Upper lobe of right lung (tissue), 1 donor: ENCODE measurements at places on chromosomes 4 and X. TPM values are rescaled to one million over a fixed set of nuclear protein-coding genes. Genes with fewer than 3 reads are reported as not detected.

Gene SMIM10
- total RNA-seq, result 5.2 TPM

- no peak overlapping the region for H3K4me3 ChIP-seq
- DNase-seq, result no peak
- H3K27me3 ChIP-seq, result no peaks in the 10 kb centered on the region
- peak overlapping the region; percentile 36 for H3K27ac ChIP-seq
- no peaks in the 10 kb centered on the region for H3K4me1 ChIP-seq
These were observed 127.2 kb upstream of the RPS6KA3 start for GRCh38 chrX:20393944-20394343.

Gene TMEM154
- total RNA-seq, result 12.7 TPM

DNA sequence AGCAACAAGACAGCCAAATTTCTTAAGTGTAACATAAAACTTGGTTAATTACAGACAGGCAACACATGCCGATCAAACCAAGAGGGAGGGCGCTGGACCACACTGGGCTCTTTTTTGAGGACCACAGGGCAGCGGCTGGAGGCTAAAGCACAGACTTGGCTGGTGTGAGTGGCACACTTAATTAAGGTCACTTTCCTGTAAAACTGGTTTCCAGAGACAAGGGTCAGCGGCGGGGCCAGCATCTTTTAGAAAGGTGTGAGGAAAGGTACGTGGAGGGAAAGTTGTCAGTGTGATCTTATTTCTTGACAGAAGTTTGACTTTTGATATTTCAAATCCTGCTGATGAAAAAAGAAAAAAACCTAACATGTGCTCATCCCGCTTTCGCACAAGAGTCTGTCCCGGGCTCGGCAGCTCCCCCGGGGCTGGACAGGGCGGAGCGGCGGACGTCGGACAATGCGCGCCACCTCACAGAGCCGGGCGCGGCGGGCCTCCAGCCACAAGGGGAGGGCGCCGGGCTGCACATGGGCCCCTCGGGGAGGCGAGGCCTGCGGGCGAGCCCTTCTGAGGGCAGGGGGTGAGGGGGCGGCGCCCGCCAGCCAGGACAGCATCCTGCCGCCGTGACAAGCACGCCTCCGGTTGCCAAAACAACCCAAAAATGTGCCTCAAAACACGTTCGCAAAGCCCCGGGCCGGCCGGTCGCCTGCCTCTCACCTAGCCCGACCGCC is 660 bp upstream of the HSPA4L start:
- DNase-seq, result peak; percentile 76
- H3K27ac ChIP-seq, result peak overlapping the region; percentile 44
- peak overlapping the region; percentile 59 for H3K4me3 ChIP-seq
- H3K4me1 ChIP-seq, result no peaks in the 10 kb centered on the region

- no peaks in the 10 kb centered on the region for H3K27me3 ChIP-seq
- H3K27ac ChIP-seq, result no peak overlapping the region
- no peaks in the 10 kb centered on the region for H3K36me3 ChIP-seq
- no peaks in the 10 kb centered on the region for H3K4me1 ChIP-seq
- H3K4me3 ChIP-seq, result no peak overlapping the region
- DNase-seq, result no peak
These were observed 486.1 kb upstream of the POU3F4 start for GRCh38 chrX:83022020-83022419.

DNA sequence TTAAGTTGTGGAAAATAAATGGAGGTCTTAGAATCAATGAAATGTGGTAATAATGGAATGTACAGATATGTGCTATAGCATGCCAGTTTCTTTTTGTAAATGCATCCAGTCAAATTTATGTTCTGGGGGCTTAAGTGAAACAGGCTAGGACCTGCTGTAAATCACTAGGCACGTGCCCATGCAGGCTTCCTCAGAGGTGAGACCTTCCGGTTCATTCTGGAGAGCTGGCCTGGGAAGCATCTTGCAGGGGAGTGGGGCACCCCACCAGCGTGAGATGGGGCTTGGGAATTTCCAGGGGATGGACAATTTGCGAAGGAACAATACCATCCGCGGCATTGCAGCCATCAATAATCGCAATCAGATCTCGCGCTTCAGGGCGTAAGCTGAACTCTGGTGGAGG is 80.1 kb downstream of the SORCS2 start:
- no peaks in the 10 kb centered on the region for H3K4me1 ChIP-seq
- H3K4me3 ChIP-seq, result no peak overlapping the region
- no peaks in the 10 kb centered on the region for H3K36me3 ChIP-seq

DNA sequence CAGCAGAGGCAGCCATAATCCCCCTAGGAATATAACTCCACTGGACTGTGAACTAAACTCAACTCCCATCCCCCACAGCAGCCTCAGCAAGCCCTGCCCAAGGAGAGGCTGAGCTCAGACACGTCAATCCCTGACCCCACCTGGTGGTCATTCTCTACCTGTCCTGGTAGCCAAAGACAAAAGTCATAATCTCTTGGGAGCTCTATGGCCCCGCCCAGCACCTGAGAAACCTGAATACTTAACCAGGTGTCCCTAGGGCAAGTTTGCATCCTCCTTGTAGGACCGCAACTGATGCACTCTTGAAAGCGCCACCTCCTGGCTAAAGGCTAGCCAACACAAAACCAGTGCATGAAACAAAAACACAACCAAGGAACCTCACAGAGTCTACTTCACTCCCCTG is 18.4 kb downstream of the CT47B1 start:
- H3K4me3 ChIP-seq, result no peak overlapping the region
- DNase-seq, result no peak
- H3K4me1 ChIP-seq, result no peaks in the 10 kb centered on the region
- H3K27me3 ChIP-seq, result no peaks in the 10 kb centered on the region
- H3K27ac ChIP-seq, result no peak overlapping the region

Gene PASD1
- total RNA-seq, result not detected

Gene TCEAL7
- 2.6 TPM for total RNA-seq

Gene SLC38A5
- total RNA-seq, result 21.5 TPM

DNA sequence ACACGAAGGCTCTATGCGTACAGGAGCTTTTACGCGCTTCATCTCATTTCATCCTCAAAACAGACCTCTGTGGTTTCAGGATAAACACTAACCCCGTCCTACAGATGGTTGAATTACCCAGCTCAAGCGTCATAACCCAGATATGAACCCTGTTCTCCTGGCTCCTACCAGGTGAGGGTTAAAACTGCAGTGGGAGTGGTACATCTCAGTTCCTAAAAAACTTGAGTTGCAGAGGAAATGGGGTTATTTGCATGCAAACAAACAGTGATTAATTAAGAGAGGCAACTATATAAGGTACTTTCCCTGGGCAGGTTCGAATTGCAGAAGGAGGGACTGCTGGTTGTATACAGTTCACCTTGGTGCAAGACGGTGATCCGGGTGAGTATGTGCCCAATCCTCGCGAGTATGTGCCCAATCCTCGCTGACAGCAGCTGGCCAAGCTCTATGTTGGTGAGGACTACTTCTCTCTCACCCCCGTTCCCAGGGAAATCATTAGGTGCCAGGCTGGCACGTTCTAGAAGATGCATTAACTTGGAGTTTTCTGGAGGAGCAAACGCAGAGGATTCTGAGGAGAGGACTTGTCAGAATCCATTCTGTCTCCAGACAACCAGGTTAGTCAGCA is 72.6 kb downstream of the FHDC1 start:
- no peak for DNase-seq
- H3K36me3 ChIP-seq, result no peaks in the 10 kb centered on the region
- H3K4me3 ChIP-seq, result no peak overlapping the region
- no peaks in the 10 kb centered on the region for H3K27me3 ChIP-seq
